ENCODE measurements at places on chromosomes 2 and 18.

- no peak for DNase-seq
Measured at GRCh38 chr18:69328086-69328485, 72.6 kb upstream of the DOK6 start.

DNA sequence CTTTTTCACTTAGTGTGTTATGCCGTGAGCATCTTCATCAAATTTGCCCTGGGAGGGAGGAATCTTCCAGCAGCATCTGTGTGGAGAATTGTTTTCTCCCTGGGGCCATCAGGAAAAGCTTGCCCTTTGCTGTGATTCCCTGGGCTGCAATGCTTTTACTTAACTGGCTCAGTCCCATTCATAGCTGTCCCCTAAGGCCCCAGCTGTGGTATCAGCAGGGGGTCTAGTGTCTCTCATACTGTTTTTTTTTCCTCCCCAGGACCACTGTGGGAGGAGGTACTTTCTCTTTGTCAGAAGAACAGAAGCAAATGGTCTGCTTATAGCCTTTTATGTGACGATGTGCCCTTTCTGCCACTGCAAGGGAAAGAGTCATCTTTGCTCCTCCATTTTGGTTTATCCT lies 176.8 kb upstream of the CELF4 start:
- DNase-seq: no peak

DNA sequence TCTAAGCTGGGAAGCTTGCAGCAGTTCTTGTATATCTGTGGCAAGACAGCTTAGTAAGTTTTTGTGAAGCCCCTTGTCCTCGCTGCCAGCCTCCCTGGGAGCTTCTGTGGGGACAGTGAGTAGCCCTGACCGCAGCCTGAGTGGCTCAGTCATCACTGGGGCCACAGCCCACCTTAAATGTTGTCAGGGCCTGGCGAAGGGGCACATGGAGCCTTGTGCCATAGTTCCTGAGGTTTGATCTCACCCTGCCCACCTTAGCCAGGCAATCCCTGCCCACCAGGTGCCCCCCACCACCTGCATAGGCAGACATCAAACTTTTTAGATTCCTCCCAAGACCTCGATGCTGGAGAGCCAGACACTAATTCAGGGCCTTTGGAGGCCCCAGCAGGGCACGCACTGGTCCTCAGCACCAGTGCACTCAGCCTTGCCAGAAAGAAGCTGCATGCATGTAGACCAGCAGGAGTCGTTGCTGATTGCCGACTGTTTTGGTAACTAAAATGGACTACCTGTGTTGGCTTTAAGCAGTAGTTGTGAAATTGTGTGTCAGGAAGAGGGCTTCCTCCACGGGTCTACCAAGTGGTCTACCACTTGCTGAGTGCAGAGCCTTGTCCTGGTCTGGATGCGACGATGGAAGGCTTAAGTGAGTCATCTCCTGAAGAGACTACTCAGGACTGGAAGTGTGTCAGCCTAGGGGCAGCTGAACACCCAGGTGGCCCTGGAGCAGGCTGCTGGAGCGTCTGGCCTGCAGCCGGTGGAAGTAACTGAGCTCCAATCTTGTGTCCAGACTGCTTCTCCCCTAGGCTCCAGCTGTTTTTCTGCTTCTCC lies 233.1 kb downstream of the SEPTIN10 start:
- DNase-seq: no peak

DNA sequence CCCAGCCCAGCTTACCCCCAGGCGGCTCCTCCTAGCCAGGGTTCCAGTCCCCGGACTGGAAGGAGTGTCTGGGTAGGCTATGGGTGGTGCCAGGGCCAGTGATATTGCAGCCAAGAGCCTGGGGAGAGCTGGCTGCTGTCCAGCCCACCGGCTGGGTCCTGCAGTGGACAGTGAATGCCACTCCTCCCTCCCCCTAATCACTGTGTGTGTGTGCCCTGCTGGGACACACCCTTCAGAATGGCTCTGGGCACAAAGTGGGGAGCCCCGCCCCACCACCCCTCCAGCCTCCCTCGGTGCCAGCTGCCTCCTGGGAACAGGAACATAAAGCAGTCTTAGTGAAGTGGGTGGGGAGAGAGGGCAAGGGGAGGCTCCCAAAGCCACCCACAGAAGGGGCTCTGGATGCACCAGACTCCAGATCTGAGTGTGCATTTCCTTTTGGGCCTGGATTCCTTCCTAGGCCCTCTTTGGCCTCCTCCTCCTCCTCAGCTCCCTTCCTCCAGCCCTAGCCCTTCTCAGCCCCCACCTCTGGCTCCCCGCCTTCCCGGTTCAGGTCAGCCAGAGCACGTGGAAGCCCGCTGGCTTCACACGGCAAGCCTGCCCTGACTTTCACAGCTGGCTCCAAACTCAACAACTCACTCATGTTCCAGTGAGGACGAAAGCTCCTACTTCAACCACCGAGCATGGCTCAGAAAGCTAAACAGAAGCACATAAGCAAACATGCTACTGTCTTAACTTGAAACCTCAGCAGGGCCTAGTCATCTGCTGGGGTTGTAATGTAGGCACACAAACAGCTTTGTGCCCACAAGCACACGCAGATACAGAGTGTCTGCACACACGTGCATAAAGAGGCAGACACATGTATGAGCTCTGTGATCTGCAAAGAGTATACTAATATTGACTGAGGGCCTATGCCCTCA lies 209.2 kb upstream of the SMAD2 start:
- no peak for DNase-seq

DNA sequence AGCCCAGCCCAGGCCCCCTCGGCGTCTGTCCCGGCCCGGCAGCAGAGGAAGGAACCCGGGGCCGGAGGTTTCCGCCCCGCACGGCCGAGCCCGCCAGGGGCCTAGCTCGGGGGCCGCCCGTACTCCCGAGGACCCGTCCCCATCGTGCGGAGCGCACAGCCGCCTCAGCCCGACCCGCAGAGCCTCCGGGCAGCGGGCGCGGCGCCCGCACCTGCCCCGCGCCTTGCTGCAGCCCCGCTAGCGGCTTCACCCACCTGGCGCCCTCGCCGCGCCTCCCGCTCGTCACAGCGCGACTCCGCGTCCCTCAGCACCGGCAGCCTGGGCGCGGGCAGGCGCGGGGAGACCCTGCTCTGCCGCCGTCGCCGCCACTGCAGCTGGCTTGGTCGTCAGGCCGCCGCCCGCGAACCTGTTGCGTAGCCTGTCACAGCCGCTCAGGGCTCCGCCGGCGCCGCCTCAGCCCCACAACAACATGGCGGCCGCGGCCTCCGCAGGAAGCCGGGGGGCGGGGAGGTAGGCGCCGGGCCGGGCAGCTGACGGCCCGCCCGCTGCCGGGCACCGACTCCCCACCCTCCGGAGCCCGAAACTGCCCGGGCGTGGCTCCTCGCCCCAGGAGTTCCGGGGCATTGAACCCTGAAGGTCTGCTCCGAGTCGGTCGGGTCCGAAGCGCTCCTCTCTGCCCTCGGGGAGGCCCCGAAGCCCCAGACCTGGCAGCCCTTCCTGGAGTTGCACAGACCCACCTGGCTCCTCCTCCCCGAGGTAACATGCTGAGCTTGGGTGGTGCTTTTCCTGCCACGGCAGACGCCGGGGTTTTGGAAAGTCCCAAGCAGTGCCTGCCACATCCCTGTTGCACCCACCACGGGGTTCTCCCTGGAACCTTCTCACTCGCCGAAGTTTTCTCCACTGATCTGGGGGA lies at the start of gene ITSN2:
Gene ITSN2, minus strand, starts transcription at position 487 of the 913 bp plus-strand sequence. CDS start 32,454 bp downstream, outside the sequence.
- peak; percentile 17 for DNase-seq

DNA sequence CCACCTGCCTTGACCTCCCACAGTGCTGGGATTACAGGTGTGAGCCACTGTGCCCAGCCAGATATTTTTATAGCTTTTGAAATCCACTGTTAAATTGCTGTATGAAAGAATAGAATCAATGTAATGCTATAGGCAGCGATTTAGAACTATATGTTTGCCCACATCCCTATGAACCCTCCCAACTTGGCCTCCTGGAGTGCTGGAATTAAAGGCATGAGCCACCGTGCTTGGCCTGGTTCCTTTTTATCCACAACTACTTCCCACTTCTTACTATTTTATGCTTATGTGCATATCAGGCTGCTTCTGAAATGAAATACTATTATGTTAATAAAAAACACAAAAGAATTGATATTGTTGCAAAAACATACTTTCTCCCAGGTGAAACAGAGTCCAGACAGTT lies 11.6 kb upstream of the PTPN2 start:
- no peak for DNase-seq

DNA sequence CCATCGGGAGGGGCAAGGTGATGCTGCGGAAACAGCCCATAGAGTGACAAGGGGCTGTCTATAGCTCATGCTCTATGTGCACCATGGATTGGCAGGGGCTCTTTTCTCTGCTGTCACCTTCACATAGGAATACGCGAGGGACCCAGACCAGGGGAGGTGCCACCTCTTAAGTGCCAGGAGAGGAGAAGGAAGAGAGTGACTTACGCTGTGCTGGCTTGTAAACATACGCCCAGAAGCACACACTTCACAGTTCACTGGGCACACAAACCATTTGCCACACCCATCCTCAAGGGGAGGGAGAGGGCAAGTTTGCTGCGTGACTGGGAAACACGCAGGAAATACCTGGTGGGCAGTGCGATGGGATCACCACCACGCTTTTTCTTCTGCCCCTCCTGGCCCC lies 65.1 kb upstream of the GPR45 start:
- no peak for DNase-seq

- DNase-seq: no peak
Measured at GRCh38 chr2:238616681-238617080, 190.0 kb downstream of the ASB1 start.

DNA sequence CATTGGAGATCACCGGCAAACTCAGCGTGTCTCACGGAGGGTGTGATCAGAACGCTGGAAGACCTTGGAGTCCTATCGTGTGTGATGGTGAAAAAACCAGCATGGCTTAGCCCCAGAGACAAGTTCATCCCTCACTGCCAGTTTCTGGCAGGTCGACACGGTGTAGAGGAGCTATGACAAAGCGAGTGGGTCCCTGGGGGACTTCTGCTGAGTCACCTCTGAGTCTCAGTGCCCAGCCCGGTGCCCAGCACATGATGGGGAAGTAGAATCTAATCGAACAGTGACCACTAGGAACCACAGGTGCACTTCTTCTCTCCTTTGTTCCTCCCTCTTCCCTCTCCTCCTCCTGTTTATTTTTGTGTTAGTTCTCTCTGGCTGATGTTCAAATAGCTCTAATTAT lies 45.9 kb upstream of the KCNF1 start:
- DNase-seq: no peak

DNA sequence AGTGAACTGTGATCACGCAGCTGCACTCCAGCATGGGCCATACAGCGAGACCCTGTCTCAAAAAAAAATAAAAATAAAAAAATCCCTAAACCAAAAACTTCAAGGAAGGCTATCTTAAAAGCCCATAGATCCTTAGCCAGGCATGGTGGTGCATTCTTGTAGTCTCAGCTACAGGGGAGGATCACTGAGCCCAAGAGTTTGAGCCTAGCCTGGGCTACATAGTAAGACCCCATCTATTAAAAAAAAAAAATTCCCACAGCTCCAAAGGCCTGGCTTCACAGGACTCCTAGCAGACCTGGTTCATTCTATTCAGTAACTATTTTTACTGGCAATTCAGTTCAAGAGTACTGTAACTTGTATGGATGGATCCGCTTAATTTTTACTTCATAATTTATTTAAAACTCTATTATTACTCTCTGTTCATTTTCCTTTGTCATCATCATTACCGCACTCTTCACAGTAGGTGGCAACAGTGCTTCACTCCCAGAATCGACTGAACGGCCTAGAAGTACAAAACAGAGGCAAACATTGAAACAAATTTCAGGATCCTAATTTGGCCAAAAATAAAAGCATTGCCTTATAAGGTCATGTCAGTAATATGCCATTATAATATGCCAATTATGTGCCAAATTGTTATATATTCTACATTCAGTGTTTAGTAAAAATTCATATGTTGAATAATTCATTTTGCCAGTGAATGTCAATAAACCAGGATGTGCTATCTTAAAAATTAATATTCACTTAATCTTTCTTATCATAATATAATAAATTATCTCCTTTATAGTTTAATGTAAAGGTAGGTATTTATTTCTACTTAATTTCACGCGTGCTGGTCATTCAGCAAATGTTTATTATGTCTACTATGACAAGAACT lies 14.3 kb upstream of the STAM2 start:
- no peak for DNase-seq

DNA sequence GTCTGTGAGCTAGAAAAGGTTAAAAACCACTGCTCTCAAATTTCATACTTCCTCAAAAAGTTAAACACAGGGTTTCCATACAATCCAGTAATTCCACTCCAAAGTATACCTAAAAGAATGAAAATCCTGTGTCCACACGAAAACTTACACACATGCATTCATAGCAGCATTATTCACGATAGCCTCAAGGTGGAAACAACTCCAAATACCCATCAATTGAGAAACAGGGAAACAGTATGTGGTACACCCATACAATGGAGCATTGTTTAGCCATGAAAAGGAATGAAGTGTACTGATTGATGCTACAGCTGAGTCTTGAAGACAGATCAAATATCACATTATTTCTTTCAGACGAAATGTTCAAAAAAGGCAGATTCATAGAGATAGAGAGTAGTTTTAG lies 36.7 kb downstream of the UXS1 start:
- DNase-seq: no peak

DNA sequence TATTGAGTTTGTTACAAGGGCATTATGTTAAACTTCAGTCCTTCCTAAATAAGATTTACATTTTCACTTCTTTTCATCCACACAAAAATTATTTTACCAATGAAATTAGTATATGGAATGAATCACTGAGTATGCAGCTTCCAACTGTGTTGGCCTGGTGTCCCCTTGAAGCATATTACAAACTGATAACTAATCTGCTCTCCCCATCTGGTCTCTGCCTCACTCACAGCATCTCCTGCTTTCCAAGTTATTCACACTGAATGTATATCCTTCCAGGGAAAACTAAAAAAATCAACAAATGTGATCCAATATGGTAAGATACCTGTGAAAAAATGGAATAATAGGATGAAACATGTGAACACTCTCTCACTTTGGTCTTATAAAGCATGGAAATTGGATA lies 90.0 kb upstream of the NYAP2 start:
- no peak for DNase-seq

DNA sequence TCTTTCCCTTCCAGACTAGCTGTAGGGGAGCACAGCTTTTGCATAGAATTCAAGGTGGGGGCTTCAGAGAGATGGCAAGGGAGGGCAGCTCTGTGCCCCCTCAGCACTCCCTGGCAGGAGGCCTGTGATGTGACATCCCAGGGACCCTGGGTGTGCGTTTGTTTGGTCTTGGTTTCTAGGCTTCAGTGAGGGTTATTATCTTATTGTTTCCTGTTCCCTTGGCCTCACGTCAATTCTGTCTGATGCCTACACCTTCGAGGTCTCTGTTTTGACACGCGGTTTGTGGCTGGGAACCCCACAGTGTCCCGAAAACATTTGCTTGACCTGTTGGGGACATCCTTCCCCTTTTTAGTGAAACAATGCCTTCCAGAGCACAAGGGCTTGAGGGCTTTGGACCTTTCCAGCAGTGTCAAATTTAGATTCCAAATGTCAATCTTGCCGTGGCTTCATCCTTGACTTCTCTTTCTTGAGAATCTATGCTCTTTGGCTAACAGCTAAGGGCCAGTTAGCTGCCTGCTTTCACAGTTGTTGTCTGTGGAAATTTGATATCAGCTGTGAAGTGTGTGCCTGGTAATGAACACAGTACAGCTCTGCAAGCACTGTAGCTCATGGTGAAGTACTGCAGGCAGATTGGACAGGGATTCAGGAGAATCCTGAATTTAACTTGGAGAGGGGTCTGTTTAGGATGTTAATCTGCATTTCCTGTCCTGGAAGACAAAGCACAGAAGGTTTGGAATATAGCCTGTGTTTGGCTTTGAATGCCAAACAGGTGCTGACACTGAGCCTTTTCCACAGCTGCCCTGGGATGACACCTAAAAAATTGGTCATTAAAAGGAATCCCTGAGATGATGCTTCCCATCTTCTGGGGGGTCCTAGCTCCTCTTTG lies 108.2 kb upstream of the CXCR4 start:
- DNase-seq: no peak
